ENCODE measurements at places on chromosomes 12 and 14. TPM values are rescaled to one million over a fixed set of nuclear protein-coding genes. Genes with fewer than 3 reads are reported as not detected.

The PTCSC3 gene
- not detected for total RNA-seq

DNA sequence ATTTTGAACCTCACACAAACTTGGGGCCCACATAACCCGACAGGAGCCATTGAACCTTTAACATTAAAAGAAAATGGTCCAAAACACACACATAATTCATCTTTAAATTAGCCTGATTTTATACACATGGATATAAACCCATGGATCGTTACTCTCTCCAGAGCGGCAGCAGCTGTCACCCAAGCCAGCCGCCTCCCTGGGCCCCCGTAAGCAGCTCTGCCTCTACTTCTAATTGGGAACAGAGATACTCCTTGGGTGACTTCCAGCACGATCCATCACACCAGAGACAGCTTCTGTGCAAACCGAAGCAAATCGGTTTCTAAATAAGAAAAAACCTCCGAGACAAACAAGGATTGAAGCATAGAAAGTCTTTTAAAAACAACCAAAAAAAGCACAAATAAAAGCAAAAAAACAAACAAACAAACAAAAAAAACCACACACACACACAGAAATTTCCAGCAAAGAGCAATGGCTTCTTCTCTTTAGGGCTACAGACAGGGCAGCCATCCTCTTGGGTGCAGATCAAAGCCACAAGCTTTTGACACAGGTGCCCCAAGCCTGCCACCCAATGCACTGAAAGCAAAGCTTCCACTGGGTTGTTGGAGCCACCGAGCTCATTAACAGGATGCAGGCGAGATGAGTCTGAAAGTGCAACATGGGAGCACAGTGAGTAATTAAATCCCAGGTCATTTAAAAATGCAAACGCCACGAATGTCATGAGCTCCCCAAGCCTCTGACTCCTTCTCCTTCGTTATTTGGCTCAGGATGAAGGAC is 156.9 kb downstream of the DPF3 start:
- H3K27ac ChIP-seq = no peak overlapping the region
- H3K27me3 ChIP-seq = no peaks in the 10 kb centered on the region
- H3K36me3 ChIP-seq = no peaks in the 10 kb centered on the region
- no peaks in the 10 kb centered on the region for H3K4me1 ChIP-seq
- no peak overlapping the region for H3K4me3 ChIP-seq

The KRT71 gene
- total RNA-seq = not detected

DNA sequence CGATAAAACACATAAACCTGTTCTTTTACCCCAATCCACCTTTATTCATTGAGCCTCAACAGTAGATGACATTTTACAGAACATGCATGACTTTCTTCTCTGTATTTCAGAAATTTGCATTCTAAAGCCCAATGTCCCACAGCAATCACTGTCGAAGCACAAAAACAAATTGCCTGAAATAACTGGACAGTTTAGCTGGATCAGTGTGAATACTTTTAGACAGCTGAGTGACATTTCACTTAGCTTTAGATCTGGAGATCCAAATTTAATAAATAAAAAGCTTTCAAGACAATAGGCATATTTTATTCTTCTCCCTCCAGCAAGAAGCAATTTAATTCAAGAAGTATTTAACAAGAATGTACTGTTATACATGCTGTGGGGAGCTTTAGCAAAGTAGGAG is 109.1 kb upstream of the FSCB start:
- DNase-seq = no peak
- no peaks in the 10 kb centered on the region for H3K4me1 ChIP-seq
- H3K27me3 ChIP-seq = no peaks in the 10 kb centered on the region
- no peaks in the 10 kb centered on the region for H3K36me3 ChIP-seq

- H3K27ac ChIP-seq = no peak overlapping the region
- no peak overlapping the region for H3K4me3 ChIP-seq
- peaks cover 6% of the 10 kb centered on the region for H3K4me1 ChIP-seq
- no peak for DNase-seq
Observed at GRCh38 chr12:76881142-76881541, 2.3 kb upstream of the CSRP2 start.

GRCh38 chr14:83746336-83746735 is 1783.6 kb upstream of the FLRT2 start:
- H3K27ac ChIP-seq = no peak overlapping the region
- no peaks in the 10 kb centered on the region for H3K4me1 ChIP-seq
- H3K4me3 ChIP-seq = no peak overlapping the region

DNA sequence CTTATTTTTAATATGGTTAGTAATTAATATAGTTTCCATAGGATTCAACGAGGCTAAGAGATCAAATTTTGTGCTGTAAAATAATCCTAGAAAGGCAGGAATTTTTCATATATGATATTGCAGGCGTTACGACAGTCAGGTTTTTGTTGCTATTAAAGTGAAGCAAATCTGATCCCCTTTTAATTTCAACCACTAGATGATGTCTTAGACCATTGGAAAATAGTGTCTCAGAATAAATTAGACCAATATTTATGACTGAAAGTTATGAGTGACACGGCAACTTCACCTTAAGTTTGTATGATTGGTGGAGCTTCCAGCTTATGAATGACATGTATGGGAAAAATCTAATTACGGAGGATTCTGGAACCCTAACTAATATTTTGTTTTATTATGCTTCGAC is 2.5 kb downstream of the TPH2 start:
- DNase-seq = no peak
- no peak overlapping the region for H3K27ac ChIP-seq
- peaks cover 15% of the 10 kb centered on the region for H3K27me3 ChIP-seq
- H3K4me1 ChIP-seq = no peaks in the 10 kb centered on the region
- H3K36me3 ChIP-seq = no peaks in the 10 kb centered on the region
- H3K4me3 ChIP-seq = no peak overlapping the region

DNA sequence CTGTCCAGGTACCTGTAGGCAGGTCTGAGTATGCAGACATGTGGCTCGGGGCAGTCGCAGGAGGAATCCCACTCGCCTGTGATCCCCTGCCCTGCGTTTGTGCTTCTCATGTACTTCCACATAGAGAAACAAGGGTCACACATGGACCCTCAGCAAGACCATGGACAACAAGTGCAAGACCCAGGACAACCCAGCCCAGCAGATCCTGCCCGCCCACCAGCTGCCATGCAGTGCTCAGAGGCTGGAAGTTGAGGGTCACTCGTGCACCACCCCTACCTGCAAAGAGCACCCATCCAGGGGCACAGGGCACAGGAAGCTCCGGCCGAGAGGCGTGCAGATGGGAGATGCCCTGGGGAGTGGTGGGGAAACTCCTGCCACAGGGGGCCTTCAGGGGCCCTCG is 67.5 kb upstream of the C14orf180 start:
- no peak for DNase-seq
- no peak overlapping the region for H3K4me3 ChIP-seq
- no peaks in the 10 kb centered on the region for H3K36me3 ChIP-seq
- H3K27ac ChIP-seq = no peak overlapping the region
- no peaks in the 10 kb centered on the region for H3K27me3 ChIP-seq

- no peak overlapping the region for H3K4me3 ChIP-seq
- no peaks in the 10 kb centered on the region for H3K27me3 ChIP-seq
- H3K36me3 ChIP-seq = no peaks in the 10 kb centered on the region
- no peak for DNase-seq
- H3K4me1 ChIP-seq = peaks cover 21% of the 10 kb centered on the region
Observed at GRCh38 chr14:63897721-63898163, 44.9 kb downstream of the SYNE2 start.

DNA sequence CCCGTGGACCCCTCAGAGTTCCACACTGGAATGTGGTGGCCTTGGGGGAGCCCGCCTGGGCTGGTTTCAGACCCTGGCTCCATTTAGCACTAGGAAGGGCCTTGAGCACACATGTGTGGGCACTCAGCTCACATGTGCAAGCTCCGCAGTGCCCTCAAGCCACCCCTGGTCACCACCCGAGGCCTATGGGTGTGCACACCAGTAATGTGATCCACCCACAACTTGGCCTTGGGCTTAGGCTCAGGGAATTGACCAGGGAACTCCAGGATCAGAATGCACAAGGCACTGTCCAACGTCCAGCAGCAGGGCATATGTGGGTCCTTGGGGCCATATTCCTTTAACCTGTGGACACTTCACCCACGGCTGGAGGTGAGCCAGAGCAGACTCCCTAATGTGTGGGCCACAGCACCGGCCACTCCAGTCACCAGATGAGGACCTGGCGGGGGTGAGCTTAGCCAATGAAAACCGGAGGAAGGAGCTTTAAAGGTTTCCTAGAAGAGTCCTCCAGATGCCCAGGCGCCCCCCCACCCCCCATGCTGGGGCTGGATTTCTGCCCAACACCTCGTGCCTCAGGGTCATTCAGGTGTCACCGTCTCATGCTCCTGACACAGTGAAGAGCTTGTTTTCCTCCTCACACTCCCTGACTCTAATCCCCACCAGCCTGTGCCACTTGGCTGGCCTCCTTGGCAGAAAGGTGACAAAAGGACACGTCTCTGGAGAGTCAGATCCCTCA is 209.2 kb downstream of the ZFP36L1 start:
- H3K27me3 ChIP-seq = no peaks in the 10 kb centered on the region
- H3K4me1 ChIP-seq = no peaks in the 10 kb centered on the region
- H3K27ac ChIP-seq = no peak overlapping the region
- H3K4me3 ChIP-seq = no peak overlapping the region
- no peaks in the 10 kb centered on the region for H3K36me3 ChIP-seq

GRCh38 chr12:108131657-108132126 is 2.6 kb downstream of the WSCD2 start:
- DNase-seq = no peak
- no peaks in the 10 kb centered on the region for H3K27me3 ChIP-seq
- no peaks in the 10 kb centered on the region for H3K4me1 ChIP-seq
- H3K36me3 ChIP-seq = no peaks in the 10 kb centered on the region

DNA sequence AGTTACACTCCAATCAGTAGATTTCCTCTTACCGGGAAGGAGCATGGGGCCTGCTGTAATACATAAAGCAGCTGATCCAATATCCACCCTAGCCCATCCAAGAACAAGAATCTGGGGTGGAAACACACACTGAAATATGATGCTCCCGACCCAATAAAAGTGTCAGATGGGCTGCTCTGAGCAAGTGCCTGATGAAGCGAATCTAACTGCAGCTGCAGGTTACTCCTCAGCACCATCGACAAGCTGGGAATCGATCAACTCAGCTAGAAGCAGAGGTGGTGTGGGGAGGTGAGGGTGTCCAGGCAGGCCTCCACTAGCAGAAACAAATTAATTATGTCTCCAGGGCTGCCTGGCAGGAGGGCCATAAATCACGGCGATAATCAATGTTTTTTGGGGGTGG is 64.0 kb upstream of the WSCD2 start:
- no peak for DNase-seq
- H3K4me1 ChIP-seq = no peaks in the 10 kb centered on the region
- H3K27me3 ChIP-seq = no peaks in the 10 kb centered on the region
- H3K27ac ChIP-seq = no peak overlapping the region

- no peak for DNase-seq
- H3K27me3 ChIP-seq = no peaks in the 10 kb centered on the region
- no peaks in the 10 kb centered on the region for H3K36me3 ChIP-seq
- no peak overlapping the region for H3K27ac ChIP-seq
- no peak overlapping the region for H3K4me3 ChIP-seq
Observed at GRCh38 chr12:21962236-21962635, 21.0 kb upstream of the ABCC9 start.

The CPSF6 gene
- 114 TPM for total RNA-seq

The JKAMP gene
- total RNA-seq = 22.3 TPM

DNA sequence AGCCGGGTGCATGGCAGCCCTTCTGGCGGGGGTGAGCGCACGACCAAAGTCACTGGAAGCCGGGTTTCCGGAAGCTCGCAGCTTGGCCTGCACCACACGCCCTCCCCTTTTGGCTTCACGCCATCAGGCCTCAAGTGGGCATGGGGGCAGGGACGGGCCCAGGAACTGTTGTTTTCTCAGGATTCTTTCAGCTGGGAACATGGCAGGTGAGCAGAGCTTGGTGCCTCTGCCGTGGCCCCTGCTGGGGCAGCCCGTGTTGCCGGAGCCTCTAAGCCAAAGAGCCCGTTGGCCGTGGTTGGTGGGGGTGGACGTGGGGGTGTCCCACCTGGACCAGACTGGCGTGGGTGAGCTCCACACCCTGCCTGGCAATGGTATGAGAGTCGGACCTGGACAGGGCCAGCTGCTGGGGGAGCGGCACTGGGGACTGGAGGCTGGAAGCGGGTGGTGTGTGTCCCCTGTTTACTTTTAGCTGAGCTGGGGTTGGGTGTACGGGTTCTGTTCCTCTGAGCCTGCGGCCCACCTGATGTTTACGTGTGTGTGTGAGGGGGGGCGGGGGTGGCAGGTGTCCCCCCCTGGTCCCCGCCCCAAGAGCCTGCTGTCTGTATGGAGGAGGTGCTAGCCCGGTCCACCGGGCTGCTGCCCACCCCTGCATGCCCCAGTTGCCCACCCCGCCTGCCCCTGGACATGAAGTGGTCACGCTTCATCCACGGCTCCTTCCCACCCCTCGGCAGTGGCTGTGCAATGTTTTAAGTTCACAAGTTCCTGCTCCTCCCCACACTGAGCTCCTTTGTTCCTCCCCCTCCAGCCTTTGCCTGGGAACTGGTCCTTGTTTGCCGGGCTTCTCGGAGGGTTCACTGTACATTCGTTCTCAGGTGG is 28.7 kb upstream of the PLD4 start:
- no peak for DNase-seq
- H3K27ac ChIP-seq = no peak overlapping the region
- no peaks in the 10 kb centered on the region for H3K36me3 ChIP-seq
- H3K4me3 ChIP-seq = no peak overlapping the region

The TBC1D30 gene
- 1.7 TPM for total RNA-seq

The HHIPL1 gene
- 0.04 TPM for total RNA-seq

GRCh38 chr14:68094752-68095151 is 275.2 kb downstream of the RAD51B start:
- no peak for DNase-seq
- H3K4me1 ChIP-seq = no peaks in the 10 kb centered on the region
- no peaks in the 10 kb centered on the region for H3K36me3 ChIP-seq

DNA sequence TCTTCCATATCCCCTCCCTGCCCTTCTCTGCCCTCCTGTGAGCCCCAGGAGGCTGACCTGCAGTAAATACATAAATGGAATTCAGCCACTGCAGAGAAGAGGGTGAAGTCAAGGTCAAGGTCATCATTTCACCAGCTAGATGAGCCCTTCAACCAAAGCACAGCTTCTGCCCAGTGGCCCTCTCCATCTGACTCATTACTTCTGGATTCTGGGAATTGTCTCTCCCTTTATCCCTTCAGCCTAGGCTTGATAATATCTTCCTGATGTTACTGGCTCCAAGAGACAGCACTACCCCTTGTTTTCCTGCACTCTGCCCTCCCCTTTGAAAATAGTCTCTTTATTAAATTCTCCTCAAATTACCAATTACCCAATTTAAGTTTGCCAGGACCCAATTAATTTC is 64.5 kb downstream of the TTC9 start:
- no peak overlapping the region for H3K27ac ChIP-seq
- H3K4me1 ChIP-seq = no peaks in the 10 kb centered on the region
- no peaks in the 10 kb centered on the region for H3K27me3 ChIP-seq
- no peaks in the 10 kb centered on the region for H3K36me3 ChIP-seq
- H3K4me3 ChIP-seq = no peak overlapping the region

The IAPP gene
- total RNA-seq = not detected

GRCh38 chr12:47867495-47867941 is 37.3 kb downstream of the VDR start:
- H3K36me3 ChIP-seq = no peaks in the 10 kb centered on the region
- H3K27me3 ChIP-seq = no peaks in the 10 kb centered on the region
- no peak for DNase-seq
- H3K4me3 ChIP-seq = no peak overlapping the region
